ENCODE measurements at places on chromosomes 2 and 18. TPM values are rescaled to one million over a fixed set of nuclear protein-coding genes. Genes with fewer than 3 reads are reported as not detected.

- no peak for DNase-seq
Observed at GRCh38 chr2:191991442-191991841, 144.6 kb upstream of the CAVIN2 start.

The KRCC1 gene
- total RNA-seq: 17.7 TPM

The PROKR1 gene
- not detected for total RNA-seq

GRCh38 chr2:164073101-164074074, 337.6 kb upstream of the FIGN start:
- DNase-seq: no peak

The TXNDC2 gene
- not detected for total RNA-seq

GRCh38 chr2:127592761-127593227, 53.2 kb upstream of the GPR17 start:
- DNase-seq: no peak

DNA sequence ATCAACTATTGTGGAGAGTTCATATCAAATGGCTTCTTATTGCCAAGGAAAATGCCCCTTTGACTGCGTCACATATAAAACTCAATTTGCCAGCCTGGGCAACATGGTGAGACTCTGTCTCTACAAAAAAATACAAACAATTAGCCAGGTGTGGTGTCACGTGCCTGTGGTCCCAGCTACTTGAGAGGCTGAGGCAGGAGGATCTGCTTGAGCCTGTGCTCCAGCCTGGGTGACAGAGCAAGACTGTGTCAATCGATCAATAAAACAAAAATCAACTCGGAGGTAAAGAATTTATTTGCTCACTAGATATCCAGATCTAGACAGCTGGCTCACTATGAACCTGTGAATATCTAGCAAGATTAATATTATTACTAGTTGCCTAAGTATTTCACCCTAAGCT, 1.7 kb upstream of the ZCCHC2 start:
- no peak for DNase-seq

- no peak for DNase-seq
Observed at GRCh38 chr2:23905155-23905554, 21.8 kb downstream of the ATAD2B start.

The ANO7 gene
- 1.9 TPM for total RNA-seq

DNA sequence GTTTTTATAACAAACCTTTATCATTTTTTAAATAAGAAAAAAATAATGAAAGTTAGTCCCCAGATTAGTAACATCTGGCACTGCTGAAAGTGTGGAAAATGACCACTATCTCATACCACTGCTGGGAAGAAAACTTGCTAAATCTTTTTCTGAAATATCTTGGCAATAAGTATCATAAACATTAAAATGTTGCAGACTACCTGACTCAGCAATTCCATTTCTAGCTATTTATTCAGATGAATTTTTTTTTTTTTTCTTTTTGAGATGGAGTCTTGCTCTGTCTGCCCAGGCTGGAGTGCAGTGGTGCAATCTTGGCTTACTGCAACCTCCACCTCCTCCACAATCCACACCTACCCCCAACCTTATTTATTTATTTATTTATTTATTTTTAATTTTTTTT, 35.3 kb upstream of the SOS1 start:
- DNase-seq: no peak

GRCh38 chr2:238081150-238081549, 19.0 kb upstream of the ESPNL start:
- no peak for DNase-seq

GRCh38 chr2:235191978-235192377, 240.2 kb downstream of the SH3BP4 start:
- DNase-seq: no peak

DNA sequence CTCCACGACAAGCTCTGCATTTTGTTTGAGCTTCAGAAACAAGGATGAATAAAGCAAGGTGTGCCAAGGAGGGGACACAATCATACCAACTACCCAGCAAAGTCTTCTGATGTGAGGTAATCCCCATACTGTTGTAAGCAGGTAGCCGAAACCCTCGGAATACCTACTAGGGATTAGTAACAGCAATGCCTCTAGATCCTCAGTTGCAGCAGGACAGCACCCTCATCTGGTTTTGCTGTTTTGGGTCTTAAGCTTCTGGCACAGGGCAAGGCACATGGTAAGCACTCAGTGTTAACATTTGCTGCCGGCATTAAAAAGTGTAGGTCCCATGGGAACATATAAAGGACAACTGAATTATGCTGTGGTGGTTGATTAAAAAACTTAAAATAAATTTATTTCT, 16.0 kb upstream of the LINC00305 start:
- DNase-seq: no peak

The TMBIM1 gene
- 155 TPM for total RNA-seq

The ASB18 gene
- total RNA-seq: not detected

The HOXD10 gene
- 5.1 TPM for total RNA-seq
